ENCODE measurements at places on chromosomes 13 and 19.
A peak's percentile ranks its signal among the peaks of the same experiment; 100 is the strongest.

DNA sequence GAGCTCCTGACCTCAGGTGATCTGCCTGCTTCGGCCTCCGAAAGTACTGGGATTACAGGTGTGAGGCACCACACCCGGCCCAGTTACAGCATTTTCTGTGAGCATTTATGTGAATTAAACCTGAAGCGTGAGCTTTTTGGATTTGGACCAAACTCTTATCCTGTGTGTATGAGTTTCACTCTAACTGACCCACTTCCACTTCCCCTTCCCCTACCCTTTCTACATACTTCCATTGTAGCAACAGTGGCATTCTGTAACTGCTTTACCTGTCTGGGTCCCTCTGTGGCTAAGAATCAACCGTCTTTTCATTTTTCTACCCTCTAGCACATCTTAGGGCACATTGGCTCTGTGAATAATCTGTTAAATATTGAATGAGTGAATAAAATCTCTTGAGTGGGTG is 16.2 kb downstream of the FRY start:
- peak; percentile 23 for DNase-seq

DNA sequence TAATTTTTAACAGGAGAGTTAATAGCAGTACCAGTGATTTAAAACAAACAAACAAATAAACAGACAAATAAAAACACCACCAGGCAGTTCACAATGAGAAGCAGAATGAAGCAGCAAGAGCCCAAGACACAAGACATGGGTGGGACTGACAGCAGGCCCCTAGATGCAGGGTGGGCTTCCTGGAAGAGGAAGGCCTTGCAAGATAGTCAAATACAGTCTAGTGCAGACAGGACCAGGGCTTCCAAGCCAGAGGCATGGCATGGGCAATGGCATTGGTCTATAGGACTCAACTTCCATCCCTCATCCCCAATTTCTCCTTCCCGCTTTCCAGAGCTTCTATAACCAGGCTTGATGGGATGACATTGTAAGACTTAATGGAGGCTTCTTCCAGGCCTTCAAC is 645.1 kb downstream of the UQCRFS1 start:
- DNase-seq = no peak

- DNase-seq = no peak
Observed at GRCh38 chr19:32415669-32416068, 10.1 kb downstream of the DPY19L3 start.

GRCh38 chr19:1648920-1649541 is 3.4 kb downstream of the TCF3 start:
- DNase-seq = no peak

DNA sequence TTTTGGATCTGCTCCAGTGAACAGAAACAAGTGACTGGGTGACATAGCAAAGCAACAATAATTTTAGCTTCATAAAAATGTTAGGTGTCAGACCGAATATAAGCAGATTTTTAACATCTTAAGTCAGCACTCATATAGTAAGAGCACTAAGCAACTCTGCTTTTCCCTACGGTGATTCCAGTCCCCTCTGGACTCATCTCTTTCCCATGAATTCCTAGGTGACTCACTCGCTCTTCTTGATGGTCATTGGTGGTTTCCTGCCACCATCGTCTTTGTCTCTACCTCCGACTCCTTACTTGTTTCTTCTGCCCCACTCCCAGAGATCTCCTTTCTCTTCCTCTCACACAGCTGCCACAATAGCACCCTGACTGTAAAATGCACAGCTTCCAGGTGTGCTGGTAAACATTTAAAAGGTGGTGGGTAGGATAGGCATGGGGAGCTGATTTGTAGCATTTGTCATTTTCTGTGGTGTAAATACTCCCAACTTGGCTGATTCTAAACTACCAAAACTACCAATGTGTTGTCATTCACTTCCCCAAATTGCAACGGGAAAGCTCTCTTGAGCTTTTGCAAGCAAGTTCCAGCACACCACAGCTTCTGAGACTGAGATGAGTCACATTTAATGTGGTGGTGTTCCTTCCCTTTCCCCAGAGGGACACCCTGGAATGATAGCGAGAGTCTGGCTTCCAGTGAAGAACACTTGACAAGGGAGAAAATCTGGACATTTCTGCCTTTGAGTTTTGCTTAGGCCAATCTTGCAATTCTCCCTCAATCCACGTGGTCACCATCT is 42.8 kb upstream of the CLDN10 start:
- peak; percentile 92 for DNase-seq

DNA sequence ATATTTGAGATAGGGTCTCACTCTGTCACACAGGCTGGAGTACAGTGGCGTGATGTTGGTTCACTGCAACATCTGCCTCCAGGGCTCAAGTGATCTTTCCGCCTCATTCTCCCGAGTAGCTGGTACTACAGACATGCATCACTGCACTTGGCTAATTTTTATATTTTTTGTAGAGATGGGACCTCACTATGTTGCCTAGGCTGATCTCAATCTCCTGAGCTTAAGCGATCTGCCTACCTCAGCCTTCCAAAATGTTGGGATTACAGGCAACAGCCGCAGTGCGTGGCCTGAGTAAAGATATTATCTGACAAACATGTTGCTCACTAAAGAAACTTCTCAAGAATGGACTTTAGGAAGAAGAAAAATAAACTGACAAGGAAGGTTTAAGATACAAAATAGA is 125.4 kb upstream of the ABCC4 start:
- DNase-seq = no peak
